Cardiac septum (tissue), 1 donor: ENCODE measurements at places on chromosomes 11 and 22. TPM values are rescaled to one million over a fixed set of nuclear protein-coding genes. Genes with fewer than 3 reads are reported as not detected.

GRCh38 chr11:4090258-4090657 lies 4.3 kb upstream of the RRM1 start:
- DNase-seq: no peak

PNPLA3 gene
- 0.32 TPM for total RNA-seq

TMPRSS13 gene
- not detected for total RNA-seq

GRCh38 chr22:45775062-45775461 lies 103.4 kb downstream of the ATXN10 start:
- no peak for DNase-seq

MS4A15 gene
- not detected for total RNA-seq

POU2AF2 gene
- not detected for total RNA-seq

MUC2 gene
- total RNA-seq: 0.03 TPM

GRCh38 chr11:62719302-62719978 lies 7.8 kb downstream of the HNRNPUL2 start:
- no peak for DNase-seq

- DNase-seq: no peak
Measured at GRCh38 chr11:88246696-88247095, 71.5 kb upstream of the RAB38 start.

LRRC4C gene
- total RNA-seq: 0.43 TPM

C11orf65 gene
- 0.62 TPM for total RNA-seq

MAJIN gene
- total RNA-seq: not detected

GRCh38 chr22:50531962-50532674 lies 2.3 kb upstream of the TYMP start:
- DNase-seq: peak; percentile 91

DNA sequence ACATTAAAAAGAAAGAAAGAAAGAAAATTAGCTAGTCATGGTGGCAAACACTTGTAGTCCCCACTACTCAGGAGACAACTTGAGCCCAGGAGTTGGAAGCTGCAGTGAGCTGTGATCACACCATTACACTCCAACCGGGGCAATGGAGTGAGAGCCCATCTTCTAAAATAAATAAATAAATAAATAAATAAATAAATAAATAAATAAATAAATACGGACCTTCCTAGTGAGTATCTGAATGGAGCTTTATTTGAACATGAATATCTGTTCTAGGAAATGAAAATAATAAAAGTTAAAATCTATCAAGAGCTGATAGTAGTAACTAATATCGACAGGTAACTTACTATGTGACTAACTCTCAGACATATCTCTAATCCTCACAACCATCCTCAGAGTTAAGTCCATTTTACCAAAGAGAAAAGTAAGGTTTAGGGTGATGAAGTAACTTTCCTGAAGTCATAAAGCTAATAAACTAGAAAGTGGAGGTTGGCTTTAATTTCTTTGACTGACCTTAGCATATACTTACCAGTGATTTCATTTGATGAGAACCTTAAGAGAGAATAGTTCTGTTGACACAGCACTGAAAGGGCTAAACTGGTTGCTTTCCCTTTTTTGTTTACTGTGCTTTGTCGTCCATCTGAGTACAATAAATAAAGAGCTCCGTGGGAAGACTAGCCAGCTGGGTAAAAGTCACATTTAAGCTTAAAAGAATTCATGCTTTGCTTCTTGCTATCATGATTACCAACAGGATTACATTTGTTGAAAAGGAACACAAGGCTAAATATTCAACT lies 22.4 kb downstream of the ENTHD1 start:
- DNase-seq: no peak

FGF4 gene
- not detected for total RNA-seq

ZP1 gene
- not detected for total RNA-seq

GRCh38 chr11:120546312-120547205 lies 35.0 kb downstream of the GRIK4 start:
- DNase-seq: no peak

LRP5 gene
- total RNA-seq: 38.6 TPM

KRTAP5-1 gene
- total RNA-seq: not detected

C11orf16 gene
- total RNA-seq: not detected

- DNase-seq: no peak
Measured at GRCh38 chr11:130827451-130828377, 88.6 kb downstream of the SNX19 start.

DNA sequence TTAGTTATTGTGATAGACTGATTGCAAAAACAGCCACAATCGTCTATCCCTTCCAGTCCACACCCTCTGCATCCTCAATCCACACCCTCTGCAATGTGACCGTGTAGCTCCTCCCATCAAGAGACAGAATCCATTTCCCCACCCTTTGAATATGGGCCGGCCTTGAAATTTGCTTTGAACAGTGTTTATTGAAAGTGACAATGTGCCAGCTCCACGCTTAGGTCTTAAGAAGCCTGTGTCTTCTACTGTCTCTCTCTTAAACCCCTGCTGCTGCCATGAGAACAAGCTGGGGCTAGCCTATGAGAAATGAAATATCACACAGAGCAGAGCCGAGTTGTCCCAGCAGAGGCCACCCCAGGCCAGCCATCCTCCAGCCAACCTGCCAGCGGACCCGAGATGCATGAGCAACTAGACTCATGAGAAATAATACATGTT lies 22.3 kb upstream of the MICAL2 start:
- DNase-seq: no peak

- DNase-seq: no peak
Measured at GRCh38 chr11:118666371-118666770, 13.1 kb downstream of the TREH start.

TRIM44 gene
- 57.8 TPM for total RNA-seq

DNA sequence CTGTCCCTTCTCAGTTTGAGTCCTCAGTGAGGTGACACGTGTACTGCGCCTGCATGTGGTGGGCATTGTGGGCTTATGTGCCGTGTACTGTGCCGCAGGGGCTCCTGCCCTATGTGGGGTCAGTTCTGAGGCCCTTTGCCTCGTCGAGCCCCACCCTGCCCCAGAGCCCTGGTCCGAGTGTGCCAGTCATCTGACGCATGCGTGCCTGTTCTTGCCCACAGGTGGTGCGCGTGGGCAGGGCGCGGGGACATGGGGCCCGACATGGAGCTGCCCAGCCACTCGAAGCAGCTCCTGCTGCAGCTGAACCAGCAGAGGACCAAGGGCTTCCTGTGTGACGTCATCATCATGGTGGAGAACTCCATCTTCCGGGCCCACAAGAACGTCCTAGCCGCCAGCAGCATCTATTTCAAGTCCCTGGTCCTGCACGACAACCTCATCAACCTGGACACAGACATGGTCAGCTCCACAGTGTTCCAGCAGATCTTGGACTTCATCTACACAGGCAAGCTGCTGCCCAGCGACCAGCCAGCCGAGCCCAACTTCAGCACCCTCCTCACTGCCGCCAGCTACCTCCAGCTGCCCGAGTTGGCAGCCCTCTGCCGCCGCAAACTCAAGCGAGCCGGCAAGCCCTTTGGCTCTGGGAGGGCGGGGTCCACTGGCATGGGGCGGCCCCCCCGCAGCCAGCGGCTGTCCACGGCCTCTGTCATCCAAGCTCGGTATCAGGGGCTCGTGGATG lies 22.3 kb upstream of the TMEM191C start:
- DNase-seq: peak; percentile 74

DNA sequence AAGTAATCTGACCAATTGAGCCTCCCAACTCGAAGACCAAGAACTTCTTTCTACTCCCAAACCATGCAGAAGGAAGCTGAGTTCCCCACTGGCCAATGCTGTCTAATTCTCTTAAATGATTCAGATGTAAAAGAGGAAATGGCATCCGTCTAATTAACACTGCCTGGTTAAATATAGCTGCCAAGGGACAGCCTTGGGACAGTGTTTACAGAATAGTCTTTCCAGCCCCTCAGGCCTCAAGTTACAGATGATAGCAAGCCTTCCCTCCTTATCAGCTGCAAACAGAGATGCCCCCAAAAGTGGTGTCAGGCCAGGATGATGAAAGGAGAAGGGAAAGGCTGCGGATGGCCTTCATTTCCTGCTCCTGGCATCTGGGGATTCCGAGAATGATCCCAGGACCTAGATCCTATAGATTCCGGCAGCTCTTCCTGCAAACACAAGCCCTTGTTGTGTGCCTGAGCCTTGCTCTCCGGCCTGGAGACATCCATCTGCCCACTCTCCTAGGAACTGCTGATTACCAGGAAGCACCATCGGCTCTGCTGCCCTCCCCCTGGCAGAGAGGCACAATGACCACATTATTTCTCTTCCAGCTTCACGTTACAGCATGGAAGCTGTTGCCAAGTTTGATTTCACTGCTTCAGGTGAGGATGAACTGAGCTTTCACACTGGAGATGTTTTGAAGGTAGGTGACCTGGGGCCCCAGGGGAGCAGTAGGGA lies 13.5 kb upstream of the TMA7B start:
- no peak for DNase-seq

- no peak for DNase-seq
Measured at GRCh38 chr11:70127653-70128434, 49.7 kb downstream of the ANO1 start.

DNA sequence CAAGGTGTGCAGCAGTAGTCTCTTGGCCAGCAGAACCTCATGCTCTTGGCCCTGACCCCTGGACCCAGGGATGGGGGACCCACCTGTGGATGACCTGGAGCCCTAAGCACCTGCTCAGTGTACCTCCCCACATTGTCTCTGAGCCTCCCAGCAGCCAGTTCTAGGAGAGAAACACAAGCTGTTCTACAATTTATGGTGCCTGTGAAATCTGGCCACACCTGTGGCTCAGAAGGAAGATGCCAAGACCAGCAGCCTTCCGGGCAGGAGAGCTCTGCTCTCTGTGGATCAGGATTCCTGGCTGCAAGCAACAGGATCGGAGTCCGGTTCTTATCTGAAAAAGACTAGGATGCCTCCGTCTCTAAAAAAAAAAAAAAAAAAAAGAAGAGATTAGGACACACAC lies 103.6 kb upstream of the ANO1 start:
- no peak for DNase-seq

GRCh38 chr22:37741312-37741795 lies 44.5 kb downstream of the TRIOBP start:
- peak; percentile 88 for DNase-seq

PDGFD gene
- total RNA-seq: 19.6 TPM
